ENCODE measurements at places on chromosomes 3 and 15.
A peak's percentile ranks its signal among the peaks of the same experiment; 100 is the strongest.

DNA sequence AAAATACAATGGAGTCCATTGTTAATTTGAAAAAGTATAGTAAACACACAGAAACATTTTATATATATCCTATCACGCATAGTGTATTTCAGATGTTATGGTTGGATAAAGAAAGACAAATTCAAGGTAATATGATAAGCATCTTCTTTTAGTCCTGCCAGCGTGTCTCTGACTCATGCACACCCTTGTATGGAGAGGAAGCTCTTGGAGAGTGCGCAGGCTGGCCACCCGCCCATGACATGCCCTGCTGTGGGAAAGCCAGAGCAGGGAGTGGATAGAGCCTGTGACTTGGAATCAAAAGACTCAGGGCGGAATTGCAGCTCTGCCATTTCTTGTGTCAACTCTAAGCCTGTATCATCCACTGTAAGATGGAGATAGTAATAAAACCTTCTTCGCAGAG is 23.0 kb upstream of the COPG1 start:
- DNase-seq, result no peak

- DNase-seq, result no peak
Measured at GRCh38 chr3:153348457-153349107, 186.6 kb downstream of the RAP2B start.

- peak; percentile 35 for DNase-seq
Measured at GRCh38 chr3:197456261-197457091, 99.3 kb downstream of the BDH1 start.

DNA sequence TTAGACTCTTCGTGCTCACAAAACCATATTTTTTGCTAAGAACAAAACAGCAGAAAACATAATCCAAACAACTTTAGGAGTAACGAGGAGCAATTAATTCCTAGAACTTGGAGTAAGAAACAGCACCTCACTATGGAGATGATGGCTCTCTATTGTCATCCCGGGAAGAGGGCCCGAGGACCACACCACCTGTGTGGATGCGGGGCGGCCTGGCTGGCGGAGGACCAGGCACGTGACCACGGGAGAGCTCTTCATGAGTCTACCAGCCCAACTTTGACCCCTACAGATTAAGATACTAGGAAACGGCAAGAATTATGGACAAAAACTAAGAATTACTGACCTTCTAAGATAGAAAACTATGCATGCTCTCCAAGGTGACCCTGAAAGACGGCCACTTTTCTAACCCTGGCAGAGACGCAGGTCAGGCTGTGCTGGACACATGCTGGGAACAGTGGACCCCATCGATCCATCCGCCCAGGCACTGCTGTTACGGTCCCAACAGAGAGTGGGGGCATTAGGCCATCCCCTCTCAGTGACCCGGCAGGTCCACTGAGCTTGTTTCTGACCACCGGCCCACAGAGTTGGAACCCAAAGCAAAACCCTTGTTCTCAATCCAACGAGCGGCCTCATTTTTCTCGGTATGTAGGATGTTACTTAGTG is 13.1 kb upstream of the OCA2 start:
- no peak for DNase-seq

- no peak for DNase-seq
Measured at GRCh38 chr15:53851110-53851848, 91.8 kb upstream of the WDR72 start.

GRCh38 chr15:73927003-73927475 is 777 bp downstream of the LOXL1 start:
- DNase-seq, result no peak

DNA sequence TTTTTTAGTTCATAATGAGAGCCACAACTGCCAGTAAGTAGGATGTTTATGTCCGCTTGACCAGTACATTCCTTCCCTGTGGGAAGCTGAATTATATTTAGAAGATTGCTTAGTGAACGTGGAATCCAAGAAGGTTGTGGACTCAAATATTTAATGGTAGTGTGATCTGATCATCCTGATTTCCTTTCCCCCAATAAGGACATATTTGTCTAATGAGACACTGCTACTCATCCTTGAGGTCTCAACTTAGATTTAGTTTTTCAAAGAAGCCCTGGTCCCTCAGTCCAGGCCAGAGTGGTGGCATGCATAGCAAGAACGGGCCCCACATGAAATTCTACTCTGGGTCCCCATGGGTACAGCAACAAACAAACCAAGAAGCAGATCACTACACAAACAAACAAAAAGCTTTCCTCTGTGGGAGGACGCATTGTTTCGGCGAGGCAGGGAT is 60.8 kb downstream of the USP13 start:
- no peak for DNase-seq

- no peak for DNase-seq
Measured at GRCh38 chr15:68815598-68815997, 5.1 kb downstream of the ANP32A start.

- DNase-seq, result no peak
Measured at GRCh38 chr3:155664925-155665695, 79.8 kb downstream of the PLCH1 start.

GRCh38 chr3:141413801-141414689 is 45.7 kb downstream of the ZBTB38 start:
- peak; percentile 33 for DNase-seq

- no peak for DNase-seq
Measured at GRCh38 chr3:190070622-190071347, 49.9 kb downstream of the P3H2 start.

GRCh38 chr3:34140616-34141015 is 342.2 kb downstream of the PDCD6IP start:
- no peak for DNase-seq

GRCh38 chr3:190864002-190864401 is 1.5 kb upstream of the GMNC start:
- DNase-seq, result no peak

DNA sequence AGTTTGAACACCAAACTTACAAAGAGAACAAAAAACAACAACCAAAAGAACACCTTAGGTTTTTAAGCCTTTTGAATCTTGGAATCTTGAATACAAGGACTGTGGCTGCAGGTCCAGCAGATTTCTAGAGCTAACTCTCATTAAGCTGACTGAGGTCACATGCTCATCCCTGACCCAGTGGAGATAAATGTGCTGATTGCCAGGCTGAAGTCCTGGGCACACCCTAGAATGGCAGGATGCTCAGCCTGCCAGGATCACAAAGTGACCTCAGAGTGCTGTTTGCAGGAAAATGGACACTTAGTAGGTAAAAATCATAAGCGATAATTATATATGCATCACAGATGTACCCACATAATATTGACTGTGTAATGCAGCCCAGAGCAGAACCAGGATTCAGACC is 245.3 kb upstream of the NR2E3 start:
- no peak for DNase-seq

DNA sequence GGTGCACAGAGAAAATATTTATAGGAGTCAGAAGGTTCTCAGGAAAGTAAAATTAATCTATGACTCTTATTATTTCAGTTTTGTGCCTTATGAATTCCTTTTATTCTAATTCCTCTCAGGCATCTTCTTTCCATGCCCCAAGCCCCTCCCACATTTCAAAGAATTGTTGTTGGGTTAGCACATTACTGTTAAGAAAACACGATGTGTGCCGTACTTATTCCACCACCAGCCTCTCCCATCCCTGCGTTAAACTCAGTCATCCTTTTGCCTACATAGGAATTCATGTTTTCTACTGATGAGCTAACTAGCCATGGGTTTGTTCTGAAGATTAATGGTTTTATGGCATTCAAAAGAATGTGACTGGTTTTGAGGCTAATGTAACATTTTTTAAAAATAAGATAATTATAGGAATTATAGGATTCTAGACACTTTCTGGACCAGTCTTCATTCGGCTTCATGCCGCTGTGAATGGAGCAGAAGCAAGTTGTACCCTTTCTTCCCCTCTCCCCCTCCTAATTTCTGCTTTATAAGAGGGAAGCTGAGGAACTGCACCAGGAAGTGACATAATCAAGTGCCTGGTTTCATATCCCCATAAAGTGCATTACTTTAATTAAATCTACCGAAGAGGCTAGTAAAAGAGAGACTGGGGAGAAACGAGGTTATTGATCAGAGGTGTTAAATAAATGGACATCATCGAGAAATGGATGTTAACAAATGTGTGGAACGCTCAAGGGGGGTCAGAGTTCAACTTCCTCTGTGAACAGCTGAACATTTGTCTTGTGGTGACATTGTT is 12.3 kb upstream of the MB21D2 start:
- no peak for DNase-seq

GRCh38 chr3:187913617-187914033 is 168.4 kb upstream of the BCL6 start:
- no peak for DNase-seq

DNA sequence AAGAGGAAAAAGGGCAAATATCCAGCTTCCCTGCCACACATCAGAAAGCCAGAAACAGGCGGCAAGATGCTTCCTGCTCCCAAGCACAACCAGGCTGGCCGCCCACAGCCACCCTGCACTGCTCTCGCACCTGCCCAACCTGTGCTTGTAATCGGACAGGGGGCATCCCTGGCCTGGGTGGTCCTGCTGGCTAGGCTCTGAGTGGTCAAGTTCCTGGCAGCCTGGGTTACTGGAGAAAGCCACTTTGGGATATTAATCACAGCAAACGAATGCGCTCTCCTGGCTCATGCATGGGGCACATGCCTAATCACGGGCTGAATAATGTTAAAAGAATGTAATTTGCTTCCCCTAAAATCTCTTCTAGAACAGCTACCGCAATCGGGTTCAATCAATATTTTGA is 442.4 kb downstream of the MCTP2 start:
- DNase-seq, result no peak

GRCh38 chr15:65095011-65095746 is 18.6 kb downstream of the KBTBD13 start:
- no peak for DNase-seq

- no peak for DNase-seq
Measured at GRCh38 chr3:127254730-127255129, 33.1 kb downstream of the PRR20G start.

GRCh38 chr3:151890721-151891141 is 17.3 kb downstream of the SUCNR1 start:
- DNase-seq, result no peak

DNA sequence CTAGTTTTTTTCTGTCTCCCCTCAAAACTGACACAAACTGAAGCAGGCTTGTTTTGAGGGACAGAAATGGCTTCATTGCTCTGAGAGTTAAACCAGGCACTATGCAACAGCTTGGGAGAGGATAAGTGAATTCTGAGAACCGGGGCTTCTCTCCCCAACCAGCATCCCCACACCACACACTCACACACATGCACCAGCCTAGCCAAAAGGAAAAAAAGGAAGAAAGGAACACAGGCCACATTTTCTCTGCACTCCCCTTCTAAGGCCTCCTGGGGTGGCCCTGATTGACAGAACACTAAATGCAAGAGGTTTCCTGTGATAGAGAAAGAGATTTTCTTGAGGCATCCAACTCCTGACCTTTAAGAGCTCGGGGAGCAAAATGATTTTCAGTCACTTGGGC is 177.5 kb downstream of the TLE3 start:
- no peak for DNase-seq

DNA sequence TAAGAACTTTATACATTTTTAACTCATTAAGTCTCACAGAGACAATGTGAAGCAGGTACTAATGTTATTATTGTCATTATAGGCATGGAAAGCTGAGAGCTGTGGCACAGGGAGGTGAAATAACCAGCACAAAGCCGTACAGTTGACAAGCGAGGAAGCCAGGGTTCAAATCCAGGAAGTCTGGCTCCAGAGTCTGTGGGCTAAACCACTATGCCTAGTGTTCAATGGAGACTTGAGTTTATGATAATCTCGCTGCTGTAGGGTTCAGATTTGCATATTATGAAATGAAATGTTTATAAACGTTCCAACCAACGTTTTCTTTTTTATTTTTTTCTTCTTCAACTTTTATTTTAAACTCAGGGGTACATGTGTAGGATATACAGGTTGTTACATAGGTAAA is 60.0 kb downstream of the CHST2 start:
- no peak for DNase-seq

DNA sequence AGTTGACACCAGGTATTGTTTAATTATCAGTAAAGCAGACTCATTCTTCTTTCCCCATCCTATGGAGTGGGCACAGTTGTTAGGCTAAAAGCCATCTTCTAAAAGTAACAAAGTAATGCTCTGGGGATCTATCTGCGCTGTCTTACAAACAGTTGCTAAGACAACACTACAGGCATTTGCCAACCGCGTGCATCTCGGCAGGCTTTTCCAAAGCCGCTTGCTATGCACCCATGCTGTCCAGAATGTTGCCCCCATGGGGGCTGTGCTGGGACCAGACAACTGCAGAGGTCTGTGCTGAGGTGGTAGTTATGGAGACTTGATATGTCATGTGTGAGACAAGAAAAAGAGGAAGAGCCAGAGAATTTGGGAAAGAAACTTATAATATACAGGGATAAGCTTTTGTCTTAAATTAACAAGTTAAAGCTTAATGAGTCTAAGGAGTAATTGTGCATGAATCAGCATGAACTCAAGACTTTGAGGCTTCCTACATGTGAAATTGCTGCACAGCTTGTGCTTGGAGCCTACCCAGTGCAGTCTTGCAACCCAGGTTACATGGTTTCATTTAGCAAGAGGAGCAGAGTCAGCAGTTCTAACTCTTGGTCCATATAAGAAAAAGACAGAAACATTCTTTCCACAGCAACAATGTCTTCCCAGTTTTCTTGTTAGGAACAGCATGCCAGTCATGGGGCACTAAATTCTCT is 38.9 kb upstream of the DCLK3 start:
- no peak for DNase-seq

GRCh38 chr3:15310491-15311370 is 21.7 kb downstream of the SH3BP5 start:
- peak; percentile 63 for DNase-seq

DNA sequence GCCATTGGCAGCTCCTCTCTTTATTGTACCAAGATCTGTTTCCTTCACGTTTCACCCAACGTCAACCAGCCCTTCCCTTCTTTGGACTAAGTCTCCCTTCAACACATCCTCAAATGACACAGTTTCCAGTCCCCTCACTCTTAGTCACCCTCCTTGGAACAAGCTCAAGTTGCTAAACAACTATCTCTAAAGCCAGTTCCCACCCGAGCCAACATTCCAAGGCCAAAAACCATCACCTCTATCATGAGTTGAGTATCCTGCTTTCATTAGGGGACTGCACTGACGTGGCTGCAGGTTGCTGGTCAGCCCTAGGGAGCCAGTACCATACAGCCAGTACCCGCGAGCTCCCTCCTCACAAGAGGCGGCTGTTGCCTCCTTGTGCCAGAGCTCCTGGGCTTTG is 73.8 kb downstream of the LIPC start:
- no peak for DNase-seq

DNA sequence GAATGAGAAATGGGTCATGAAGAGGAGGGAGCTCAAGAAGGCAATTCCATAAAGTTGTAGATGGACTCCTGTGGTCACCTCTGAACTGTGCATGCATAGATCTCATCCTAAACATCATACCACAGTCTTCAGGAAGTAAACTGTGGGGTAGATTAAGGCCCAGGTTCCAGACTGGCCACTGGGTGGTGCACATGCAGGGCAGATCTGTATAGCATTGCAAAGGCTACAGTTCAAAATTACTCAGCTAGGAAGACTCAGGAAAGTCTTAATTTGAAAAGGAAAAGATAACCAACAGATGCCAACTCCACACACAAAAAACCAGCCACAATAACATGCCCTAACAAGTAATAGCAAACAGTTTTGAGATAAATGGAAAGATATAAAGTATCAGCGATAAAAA is 20.3 kb downstream of the KY start:
- DNase-seq, result no peak

- DNase-seq, result no peak
Measured at GRCh38 chr3:58688574-58688973, 22.0 kb upstream of the FAM3D start.

GRCh38 chr3:129197321-129197720 is 13.6 kb upstream of the CNBP start:
- no peak for DNase-seq
